Stimulated activated CD4-positive, alpha-beta T cell treated with anti-CD3 and anti-CD28 coated beads, TNF-alpha, amount 100 ng/mL, for 4 hours (primary cell): ENCODE measurements at places on chromosomes 5 and 9.

- no peak for DNase-seq
Measured at GRCh38 chr5:180345186-180345585, 8.0 kb downstream of the GFPT2 start.

DNA sequence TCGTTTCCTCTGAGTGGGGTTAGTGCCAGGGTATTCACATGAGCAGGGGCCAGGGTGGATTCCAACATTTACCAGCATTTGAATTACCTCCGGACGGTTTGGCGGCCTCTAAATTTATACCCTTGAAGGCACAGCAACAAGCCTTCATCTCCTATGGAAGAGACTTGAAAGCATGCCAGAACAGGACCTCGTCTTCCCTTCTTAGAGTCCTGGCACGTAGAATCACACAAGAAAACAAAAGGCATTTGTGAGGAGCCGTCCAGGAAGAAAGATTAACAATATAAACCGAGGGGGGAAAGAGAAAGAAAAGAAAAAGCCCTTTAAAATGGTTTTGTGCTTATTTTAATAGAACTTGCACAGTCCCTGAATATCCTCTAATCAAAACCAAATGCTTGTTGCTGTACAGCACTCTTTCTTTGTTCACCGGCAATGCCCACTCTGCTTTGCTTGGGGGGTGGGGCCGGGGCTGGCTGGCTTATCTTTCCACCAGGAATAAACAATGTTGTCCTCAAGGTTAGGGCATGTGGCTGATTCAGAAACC, 575.8 kb upstream of the ZNF462 start:
- no peak for DNase-seq

DNA sequence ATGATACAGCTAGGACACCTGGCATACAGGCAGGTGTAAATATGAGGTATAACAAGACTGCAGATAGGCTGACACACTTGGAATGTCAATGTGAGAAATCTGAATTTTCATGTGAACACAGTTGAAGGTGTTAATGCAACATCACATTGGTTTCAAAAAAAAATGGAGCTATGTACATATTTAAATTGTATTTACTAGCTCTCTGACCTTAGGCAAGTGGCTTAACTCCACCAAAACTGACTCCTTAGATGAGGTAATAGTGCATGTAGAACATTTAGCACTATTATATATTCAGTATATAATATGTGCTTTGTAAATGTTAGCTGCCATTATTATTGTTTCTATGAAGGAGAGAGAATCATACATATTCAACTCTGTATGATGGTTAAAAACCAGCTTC, 48.0 kb downstream of the HTR4 start:
- no peak for DNase-seq

- DNase-seq = no peak
Measured at GRCh38 chr9:121173501-121173900, 28.2 kb downstream of the RAB14 start.

GRCh38 chr5:132546108-132546507, 2.8 kb upstream of the IL5 start:
- DNase-seq = no peak

DNA sequence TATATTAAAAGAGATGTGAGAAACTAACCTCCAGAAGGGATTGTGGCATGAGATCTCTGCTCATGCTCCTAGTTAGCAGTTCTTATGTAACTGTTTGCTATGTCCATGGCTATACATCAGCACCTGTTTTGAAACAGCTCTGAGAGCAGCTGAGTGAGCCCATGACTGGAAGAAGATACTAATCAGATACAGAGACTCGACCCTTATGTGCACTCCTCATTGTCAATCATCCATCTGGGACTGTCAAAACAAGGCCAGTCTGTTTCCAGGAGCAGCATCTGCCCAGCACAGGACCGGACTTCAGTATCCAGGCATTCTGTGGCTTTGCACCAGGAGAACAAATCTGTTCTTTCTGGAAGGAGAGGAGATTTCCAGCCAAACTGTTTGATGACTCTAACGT, 77.7 kb downstream of the EFNA5 start:
- DNase-seq = no peak

- DNase-seq = no peak
Measured at GRCh38 chr5:112467485-112467884, 48.4 kb upstream of the EPB41L4A start.

DNA sequence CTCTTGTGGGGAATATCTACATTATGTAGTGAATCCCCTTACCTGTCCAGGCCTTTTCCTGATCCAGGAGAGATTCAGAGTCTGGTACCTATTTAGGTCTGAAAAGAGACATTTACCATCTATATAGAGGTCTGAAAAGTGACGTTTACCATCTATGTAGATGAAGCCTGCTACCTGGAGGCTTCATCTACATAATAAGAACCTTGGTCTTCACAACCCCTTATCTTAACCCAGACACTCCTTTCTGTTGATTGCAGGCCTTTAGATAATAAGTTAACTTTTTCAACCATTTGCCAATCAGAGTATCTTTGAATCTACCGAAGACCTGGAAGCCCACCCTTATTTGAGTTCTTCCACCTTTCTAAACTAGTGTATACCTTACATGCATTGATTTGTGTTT, 113.0 kb upstream of the DMRT1 start:
- DNase-seq = no peak
